DMS153 (cell line): ENCODE measurements at places on chromosomes 2 and 18.

DNA sequence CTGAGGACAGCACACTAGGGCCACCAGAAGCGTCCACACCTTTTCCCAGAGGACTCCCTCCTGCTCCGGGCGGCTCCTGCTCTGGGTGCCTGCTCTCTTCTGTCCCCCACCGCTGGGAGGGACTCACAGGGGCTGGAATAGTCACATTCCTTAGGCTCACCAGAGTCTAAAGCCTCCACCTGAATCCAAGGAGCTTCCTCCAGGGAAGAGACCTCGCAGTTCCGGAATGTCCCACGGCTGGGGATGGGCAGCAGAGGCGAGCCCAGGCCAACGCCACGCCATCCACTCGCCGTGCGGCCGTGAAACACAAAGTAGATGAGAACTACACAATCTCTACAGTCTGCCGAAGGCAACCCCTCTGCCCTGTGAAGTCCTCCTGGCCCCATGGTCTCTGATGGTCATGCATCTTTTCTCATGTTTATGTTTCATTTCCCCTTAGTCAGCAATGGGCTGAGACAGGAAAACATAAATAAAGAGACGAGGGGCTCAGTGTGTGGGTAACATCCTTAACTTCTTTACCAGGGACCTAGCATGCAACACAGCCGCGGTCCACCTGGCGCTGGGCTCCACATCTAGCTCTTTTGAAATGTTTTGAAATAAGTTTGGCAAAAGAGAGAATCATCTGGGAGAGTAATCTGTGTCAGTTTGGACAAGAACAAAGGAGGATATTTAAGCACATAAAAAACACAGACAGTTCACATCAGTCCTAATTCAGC, 98.4 kb downstream of the PXDN start:
- DNase-seq, result no peak

DNA sequence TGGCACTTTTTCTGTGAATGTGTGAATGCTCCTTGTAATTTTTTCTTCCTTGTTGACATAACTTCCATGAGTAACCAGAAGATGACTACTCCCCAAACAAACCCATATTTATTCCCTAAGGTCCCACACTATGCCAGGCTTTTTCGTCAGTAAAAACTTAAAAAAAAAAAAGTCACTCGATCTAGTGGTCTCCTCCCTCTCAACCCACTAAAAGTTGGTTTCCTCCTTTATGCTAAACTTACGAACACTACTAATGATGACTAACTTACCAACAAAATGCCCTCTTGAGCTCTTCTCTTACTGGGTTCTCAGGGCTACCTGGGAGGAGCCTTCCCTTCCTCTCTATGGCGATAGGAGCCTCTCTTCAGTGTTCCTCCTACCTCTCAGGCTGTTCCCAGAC, 18.2 kb downstream of the ACVR1 start:
- no peak for DNase-seq

DNA sequence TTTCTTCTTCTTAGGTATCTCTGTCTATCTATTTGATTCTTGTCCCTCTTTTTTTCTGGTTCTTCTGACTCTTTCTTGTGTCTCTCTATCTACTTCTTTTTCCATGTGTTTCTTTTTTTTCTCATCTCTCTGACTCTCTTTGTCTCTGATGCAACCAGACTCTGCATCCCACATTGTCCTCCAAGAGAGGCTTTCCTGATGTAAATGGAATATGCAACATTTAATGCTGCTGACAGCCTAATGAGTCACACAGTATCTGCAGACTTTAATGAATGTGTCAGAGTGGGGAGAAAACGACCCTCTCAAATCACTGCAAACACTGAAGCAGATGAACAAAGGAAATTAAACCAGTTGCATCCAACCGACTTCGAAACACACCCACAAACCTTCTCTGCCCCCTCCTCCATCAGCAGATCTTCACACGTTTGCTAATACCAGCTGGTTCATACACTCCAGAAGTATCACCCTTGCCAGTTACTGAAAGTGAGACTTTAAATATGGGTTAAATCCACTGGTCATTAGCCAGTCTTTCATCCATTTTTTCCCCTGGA, 351.5 kb downstream of the TXNL1 start:
- DNase-seq, result no peak

GRCh38 chr2:224517963-224518362, 67.2 kb downstream of the CUL3 start:
- no peak for DNase-seq

DNA sequence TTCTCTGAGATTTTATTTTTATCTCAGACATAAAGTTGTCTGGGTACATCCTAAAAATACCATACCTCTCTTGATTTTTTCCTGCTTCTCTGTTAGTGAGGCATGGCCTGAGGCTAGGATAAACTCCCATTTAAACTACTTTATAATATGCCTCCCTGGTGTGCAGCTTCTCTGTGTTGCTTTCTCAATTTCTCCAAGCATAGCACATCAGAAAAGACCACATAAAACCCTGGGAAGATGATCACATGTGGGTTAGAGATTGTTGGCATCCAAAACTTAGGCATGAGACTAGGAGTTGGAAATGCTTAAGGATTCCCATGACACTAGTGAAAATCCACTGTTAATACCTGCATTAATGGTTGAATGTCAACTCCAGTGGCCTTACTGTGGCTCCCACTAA, 254.6 kb downstream of the RND3 start:
- no peak for DNase-seq

DNA sequence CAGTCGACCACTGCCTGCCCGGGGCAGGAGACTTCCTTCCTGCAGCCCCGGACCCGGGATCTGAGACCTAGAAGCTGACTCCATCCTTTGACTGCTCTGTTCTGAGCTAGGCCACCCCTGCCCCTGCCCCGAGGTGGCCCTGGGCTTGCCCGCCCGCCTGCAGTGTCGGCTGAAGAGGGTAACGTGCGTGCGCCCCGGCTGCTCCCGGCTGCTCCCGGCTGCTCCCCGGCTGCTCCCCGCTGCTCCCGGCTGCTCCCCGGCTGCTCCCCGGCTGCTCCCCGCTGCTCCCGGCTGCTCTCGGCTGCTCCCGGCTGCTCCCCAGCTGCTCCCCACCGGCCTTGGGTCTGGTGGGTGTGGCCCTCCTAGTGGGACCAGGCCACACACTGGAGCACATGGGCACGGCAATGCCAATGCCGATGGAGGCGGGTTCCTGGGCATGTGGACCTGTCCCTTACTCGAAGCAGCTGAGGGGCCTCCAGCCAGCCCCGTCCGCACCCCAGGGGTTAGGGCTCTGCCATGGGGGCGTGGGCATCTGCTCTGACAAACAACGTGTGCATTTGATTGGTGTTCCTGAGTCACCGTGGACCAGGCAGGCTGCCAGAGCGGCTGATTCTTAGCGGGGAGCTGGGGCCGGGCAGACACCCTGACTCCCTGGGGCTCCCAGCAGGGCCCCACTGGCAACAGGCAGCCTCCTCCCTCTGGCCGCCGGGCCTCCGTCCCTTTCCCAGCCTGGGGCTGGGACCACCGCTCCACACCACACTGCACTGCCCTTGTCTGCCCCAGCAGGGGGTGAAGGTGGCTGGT, 2.0 kb upstream of the GAL3ST2 start:
- peak; percentile 33 for DNase-seq

DNA sequence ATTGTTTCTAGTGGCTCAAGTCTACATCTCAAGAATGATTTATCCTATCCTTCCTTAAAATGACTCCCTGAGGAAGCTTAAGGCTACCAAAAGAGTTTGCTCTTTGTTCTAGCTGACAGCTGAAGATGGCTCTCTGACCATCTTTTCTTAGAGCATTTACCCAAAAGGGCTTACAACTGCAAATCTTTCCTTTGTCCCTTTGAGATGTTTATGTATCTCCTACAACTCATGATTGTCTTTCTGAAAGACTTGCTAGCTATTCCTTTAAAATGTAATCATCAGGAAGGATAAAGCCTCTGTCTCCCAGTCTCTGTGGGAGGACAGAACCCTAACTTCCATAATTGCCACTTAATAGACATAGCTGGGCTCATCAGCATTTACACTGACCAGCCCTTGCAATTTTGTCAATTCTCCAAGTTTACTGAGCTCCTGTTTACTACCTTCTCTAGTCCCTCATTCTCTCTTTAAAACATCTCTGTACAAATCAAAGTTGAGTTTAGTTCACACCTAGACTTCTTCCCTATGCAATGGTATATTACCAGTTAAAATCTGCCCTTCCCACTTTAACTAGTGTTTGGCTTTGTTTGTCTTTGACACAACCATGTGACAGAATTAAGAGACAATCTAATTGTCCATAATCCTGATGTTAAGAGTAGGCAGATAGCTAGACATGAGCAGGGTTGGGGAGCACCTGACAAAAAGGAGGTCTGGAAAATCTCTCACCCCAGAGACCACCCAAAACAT, 188.2 kb downstream of the PTH2R start:
- DNase-seq, result no peak

GRCh38 chr2:204472375-204472774, 72.9 kb upstream of the PARD3B start:
- no peak for DNase-seq

- no peak for DNase-seq
Measured at GRCh38 chr18:48356151-48356745, 52.9 kb downstream of the ZBTB7C start.

DNA sequence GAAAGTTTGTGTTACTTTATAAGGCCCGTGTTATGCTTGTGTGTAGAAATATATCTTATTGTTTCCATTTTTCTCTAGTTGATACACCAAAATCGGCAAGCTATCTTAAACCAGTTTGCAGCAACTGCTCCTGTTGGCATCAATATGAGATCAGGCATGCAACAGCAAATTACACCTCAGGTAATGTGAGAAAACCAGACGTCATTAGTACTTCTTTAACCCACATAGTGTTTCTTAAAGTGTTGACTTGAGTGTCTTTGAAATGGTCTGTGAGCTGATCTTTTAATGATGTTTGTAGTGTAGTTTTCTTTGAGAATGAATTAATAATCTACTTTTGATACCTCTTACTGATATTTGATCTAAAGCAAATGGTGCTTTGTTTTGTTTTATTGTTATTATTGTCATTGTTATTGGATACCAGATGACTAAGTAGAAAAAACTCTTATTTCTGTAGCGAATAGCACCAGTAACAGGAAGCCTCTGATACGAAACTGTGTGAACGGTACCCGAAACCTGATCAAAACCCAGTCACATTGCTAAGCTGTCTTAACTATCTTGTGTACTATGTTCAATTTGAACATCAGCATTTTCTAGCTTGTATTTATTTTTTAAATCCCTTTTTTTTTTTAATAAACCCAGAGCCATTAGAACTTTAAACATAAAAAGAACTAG, 53.7 kb downstream of the PTRHD1 start:
- DNase-seq, result no peak

DNA sequence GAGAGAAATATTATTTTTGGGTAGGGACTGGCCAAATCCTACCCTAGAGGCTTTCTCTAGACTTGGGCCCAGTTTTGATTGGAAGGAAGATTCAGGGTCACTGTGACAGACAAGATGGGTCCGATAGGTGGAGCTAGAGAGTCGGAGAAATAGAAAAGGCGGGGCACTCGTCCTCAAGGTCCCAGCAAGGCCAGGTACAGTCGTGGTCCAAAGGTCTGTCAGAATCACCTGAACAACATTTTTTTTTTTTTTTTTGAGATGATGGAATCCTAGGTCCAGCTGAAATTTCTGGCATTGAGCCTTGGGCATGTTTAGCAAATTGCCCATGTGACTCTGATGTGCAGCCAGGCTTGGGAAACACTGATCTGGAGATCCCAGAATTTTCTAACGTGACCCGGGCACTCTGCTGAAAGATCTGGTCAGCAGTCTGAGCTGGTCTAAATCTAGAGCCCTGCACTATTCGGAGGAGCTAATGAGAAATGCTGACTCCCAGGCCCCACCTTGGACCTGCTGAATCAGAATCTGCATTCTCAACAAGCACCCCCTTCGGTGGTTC, 23.0 kb upstream of the NTSR2 start:
- DNase-seq, result no peak

GRCh38 chr2:172722481-172722880, 13.2 kb upstream of the RAPGEF4 start:
- no peak for DNase-seq

DNA sequence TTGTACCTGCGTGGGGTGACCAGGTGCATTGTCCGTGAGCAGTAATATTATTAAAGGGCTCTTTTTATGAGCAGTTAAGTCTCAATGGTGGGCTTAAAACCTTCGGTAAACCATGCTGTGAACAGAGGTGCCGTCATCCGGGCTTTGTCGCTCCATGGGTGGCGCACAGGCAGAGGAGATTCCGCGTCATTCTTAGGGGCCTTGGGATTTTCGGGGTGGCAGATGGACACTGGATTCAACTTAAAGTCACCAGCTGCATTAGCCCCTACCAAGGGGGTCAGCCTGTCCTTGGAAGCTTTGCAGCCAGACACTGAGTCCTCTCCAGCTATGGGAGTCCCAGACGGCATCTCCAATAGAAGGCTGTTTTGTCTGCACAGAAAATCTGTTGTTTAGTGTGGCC, 107.7 kb downstream of the NFATC1 start:
- DNase-seq, result no peak

DNA sequence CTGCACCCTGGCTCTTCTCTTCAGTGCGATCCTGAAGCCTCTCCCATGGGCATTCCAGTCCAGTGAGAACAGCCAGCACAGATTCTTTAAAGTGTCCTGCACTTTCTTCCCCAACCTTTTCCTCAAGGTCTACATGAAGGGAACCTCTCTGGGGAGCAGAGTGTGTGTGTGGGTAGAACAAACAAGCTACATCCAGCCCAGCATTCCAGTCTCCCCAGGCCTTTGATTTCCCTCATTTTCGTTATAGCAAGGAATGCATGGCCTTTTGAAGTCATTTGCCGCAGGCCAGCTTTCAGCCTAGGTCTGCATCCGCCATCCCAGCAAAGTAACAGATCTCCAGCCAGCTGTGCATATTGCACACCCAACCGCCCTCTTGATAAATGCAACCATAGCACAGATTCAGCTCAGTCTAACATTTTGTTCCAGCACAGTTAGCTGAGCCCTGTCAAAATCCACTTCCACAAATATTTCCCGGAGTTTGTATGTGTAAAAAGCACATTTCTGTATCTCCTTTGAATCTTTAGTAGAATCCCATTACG, 44.6 kb downstream of the CD8B2 start:
- DNase-seq, result no peak

DNA sequence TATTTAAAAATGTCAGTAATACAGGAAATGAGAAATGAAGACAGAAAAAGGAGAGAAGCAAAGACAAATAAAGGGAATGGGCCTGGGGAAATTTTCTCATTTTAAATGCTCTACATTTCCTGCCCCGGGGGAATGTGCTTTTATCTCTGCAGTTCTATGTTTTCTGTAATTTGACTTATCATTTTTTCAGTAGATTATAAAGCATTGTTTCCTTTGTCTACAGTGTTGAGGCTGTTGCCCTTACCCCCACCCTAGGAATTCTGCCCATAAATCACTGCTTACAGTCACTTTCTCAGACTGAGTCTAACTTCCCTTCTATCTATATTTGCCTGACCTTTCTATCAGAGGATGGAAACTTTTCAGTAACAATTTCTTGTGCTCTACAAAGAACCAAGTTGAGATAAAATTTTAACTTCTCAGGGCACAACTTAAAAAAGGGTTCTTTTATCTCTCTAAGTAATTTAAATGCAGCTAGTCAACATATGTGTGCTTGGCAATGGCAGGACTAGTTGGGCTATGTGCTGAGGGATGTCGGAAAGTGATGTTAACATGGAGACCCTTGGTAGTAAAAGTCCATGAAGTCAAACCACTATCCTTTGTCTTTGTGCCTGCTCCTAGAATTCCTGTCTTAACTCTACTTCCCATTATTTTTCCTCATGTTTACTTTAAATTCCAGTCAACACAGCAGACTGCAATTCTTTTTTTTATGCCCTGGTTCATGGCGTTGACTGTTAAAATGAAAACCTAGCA, 146.5 kb upstream of the MMADHC start:
- no peak for DNase-seq
